OCI-LY7 (cell line): ENCODE measurements at places on chromosomes 3 and 15.

- no peak for DNase-seq
Measured at GRCh38 chr3:152047465-152047864, 174.0 kb downstream of the SUCNR1 start.

GRCh38 chr3:173599673-173600072 lies 202.1 kb downstream of the NLGN1 start:
- DNase-seq: no peak

DNA sequence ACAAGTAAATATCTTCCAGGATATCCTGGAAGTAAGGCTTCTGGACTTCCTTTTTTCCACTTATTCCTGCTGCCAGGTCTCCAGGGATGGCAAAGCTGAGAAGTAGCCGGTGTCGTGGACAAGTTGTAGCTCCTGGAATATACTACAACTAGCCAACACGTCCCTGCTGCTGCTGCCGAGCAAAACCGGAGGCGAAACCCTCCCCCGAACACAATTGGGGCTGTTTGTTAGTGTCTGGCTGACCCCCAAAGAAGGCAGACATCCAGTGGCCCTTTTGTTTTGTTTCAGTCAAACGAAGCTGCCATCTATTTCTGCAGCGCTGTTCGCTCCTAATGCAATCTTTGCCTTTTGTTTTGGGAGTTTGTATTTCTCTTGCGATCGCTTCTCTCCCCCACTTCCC lies 45.3 kb upstream of the EIF5A2 start:
- DNase-seq: no peak

- DNase-seq: peak; percentile 52
Measured at GRCh38 chr15:40279437-40280141, 3.3 kb downstream of the ANKRD63 start.

DNA sequence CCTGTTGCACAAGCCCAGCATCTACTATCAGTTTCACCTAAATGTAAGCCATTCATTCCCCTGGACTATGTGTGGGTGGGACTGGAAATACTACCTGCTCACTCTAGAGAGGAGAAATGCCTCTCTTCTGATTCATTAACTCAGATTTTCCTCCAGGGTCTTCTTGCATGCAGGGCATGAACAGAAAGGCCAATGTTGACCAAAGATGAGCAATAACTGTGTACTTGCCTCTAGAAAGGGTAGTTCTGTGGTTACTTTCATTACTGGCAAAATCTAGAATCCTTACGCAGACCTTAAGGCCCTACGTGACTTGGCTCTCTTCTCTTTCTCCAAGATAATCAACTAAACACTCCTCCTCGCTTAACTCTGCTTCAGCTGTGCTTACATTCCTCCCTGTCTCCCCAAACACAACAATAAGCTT lies 81.4 kb upstream of the PSMD6 start:
- no peak for DNase-seq

- DNase-seq: no peak
Measured at GRCh38 chr15:83585601-83586335, 68.2 kb upstream of the ADAMTSL3 start.

GRCh38 chr3:112351823-112352222 lies 18.9 kb downstream of the CD200 start:
- DNase-seq: no peak

GRCh38 chr3:142366434-142366833 lies 81.4 kb downstream of the XRN1 start:
- peak; percentile 25 for DNase-seq

DNA sequence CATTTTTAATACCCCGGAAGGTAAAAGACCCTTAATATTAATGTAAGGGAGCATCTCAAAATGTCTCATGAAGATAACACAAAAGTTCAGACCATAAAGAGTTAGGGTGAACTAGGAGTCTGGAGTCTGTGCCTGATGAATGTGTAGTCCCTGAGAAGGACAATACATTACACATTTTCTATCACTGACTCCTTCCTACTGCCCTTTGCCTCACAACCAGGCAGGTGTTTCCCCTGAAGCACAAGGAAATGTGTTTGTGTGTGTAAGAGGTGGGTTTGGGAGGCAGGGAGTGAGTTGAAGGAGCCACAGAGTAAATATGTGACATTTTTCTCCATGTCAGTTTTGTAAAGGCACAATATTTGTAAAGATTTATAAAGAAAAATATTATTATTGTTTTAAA lies 59.1 kb downstream of the SSR3 start:
- DNase-seq: no peak

- DNase-seq: peak; percentile 74
Measured at GRCh38 chr15:100922192-100923040, 3.3 kb downstream of the LRRK1 start.

GRCh38 chr15:99438691-99439523 lies 126.9 kb upstream of the MEF2A start:
- DNase-seq: no peak

- peak; percentile 78 for DNase-seq
Measured at GRCh38 chr3:56988458-56989168, 71.9 kb upstream of the SPATA12 start.

DNA sequence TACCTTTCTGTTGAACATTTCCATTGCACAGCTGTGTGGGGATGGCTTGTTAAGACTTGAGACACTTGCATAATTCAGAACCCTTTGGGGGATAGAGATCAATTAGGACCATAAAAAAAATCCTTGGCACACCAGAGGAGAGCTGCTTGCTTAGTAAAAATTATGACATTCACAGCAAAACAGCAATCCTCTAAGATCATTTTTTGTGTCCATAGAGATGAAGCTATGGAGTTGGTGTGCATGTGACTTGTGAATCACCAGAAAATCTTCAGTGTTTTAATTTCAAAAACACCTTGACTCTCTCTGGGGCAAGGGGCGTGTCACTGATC lies 7.7 kb downstream of the COL8A1 start:
- no peak for DNase-seq

DNA sequence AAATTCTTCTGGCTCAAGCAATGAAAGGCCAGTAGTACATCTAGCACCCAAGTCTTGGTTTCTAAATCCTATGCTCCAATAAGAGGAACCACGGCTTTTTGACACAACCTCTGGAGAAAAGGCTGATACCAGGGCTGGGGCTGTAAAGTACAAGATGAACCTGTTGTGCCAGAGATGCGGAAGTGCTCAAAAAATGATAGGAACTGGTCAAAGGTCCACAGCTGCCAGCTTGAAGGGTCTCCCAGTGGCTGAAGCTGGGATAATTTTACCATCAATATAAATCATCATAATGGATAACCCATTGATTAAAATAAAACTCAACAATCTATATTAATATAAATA lies 558 bp upstream of the NCEH1 start:
- DNase-seq: peak; percentile 62

DNA sequence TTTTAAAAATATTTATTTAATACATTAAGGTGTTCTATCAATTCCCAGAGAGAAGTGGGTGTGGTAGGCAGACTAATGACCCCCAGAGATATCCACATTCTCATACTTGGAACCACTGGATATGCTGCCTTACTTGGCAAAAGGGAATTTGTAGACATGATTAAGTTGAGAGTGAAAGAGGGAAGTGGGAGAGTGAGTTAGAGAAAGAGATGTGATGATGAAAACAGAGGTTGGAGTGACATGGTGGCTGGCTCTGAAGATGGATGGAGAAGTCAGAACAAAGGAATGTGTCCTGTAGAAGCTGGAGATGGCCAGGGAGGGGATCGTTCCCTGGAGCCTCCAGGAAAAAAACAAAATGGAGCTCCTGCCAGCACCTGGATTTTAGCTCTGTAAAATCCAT lies 32.0 kb downstream of the TNFAIP8L3 start:
- no peak for DNase-seq

GRCh38 chr15:52180196-52180835 lies 10.9 kb downstream of the GNB5 start:
- peak; percentile 71 for DNase-seq

DNA sequence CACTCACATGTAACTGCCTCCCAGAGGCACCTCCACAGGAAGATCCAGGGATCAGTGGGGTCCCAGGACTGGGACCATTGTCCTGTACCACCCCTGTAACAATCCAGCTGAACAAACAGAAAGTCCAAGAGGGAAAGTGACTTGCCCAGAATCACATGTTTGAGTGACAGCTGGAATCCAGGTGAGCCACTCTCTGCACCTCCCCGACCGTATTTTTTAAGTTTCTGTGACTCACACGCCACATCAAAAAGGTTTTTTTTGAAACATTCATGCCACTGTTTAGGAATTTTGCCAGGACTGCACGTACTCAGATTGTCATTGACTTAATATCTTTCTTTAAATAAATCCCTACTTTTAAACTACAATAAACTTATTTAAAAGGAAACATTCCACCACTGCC lies 9.8 kb upstream of the SLC6A1 start:
- DNase-seq: no peak

GRCh38 chr15:43277901-43278300 lies 11.2 kb upstream of the TGM5 start:
- no peak for DNase-seq

GRCh38 chr15:56371495-56372147 lies 6.4 kb downstream of the TEX9 start:
- DNase-seq: peak; percentile 78

DNA sequence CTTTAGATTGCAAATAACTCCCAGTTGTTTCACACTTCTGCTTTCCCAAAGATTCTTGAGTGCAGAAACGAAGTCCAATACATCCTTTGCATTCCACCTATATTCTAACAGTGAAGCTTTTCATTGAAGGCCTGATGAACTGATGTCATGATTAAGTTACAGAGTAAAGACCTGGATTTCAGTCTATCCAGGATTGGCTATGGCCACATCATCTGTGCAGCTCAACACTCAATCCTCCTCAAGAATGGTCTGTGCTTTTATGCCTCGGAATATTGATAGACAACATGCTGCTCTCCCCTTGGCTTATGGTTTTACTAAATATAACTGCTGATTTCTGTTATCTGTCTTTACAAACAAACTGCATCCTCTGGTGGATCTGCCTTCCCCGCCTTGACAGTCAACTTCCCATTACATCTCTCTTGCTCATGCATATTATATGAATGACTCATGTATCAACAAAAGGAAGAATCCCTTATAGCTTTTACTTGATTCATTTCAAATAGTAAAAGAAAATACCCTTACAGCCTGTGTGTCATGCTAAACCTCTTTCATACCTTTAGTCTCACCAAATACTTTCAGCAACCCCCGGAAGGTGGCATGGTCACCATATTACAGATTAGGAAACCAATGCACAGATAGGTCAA lies 59.5 kb downstream of the SCN11A start:
- DNase-seq: no peak

DNA sequence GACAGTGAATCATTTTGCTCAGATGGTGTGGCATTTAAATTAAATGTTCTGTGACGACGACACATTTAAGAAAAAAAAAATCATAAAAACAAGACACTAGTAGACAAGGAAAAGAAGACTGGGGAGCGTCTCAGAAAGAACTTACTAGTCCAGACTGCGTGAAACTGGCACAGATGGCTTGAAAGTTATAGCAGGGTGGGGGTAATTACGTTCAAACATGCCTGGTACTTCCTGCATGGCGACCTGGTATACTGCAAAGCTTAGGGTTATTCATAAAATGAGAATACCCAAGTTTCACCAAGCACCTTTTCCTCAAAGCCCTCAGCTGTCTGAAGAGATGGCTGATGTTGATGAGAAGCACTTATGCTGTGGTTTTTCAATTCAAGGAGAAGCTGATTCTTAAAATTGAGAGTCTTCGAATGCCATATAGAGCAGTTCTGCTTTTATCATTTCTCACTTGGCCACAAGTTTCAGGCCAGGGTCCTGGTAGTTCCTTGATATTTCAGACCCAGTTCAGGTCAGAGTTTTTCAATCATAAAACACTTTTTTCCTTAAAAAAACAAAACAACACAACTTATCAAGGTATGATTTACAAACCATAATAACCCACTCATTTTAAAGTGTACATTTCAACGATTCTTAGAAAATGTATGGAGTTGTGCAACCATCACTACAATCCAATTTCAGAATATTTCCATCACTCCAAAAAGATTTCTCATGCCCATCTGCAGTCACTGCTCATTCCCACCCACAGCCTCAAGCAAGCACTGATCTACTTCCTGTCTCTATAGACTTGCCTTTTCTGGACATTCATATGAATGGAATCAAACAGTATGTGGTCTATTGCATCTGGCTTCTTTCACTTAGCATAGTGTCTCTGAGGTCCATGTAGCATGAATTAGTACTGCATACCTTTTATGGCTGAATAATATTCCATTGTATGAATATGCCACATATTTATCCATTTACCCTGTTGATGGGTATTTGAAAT lies 24.7 kb downstream of the PCOLCE2 start:
- no peak for DNase-seq

DNA sequence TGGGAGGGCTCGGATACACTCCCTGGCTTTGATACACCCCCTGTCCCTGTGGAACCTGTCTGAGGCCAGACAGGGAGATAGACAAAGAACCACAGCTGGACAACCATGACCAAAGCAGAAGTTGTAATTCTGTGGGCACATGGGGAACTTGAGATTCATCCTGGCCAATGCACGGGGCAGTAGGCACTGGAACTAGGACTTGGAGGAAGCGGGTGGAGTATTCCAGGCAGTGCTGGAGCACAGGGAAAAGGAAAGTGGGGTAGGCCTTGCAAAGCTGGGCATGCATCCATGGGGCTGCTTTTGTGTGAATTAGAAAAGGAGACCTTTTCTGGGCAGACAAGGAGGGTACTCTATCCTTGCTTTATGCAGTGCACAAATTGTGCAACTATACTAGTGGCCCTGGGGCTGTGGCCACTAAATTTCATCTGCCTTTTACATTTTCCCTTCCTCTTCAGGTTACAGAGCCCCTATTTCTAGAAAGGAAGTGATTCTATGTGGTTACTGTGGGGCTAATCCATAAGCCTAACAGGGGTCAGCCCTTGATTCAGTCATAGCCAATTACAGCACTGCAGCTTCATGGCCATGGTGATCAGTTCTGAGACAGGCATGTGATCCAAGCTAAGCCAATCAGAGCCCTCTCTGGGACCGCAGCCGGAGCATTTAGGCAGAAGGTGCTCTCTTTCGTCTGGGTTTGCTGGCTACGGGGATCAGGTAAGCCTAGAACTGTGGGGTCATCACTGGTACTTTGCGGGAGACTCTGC lies 21.0 kb downstream of the CRABP1 start:
- DNase-seq: no peak

- no peak for DNase-seq
Measured at GRCh38 chr3:159482241-159482993, 506.2 kb upstream of the IL12A start.

DNA sequence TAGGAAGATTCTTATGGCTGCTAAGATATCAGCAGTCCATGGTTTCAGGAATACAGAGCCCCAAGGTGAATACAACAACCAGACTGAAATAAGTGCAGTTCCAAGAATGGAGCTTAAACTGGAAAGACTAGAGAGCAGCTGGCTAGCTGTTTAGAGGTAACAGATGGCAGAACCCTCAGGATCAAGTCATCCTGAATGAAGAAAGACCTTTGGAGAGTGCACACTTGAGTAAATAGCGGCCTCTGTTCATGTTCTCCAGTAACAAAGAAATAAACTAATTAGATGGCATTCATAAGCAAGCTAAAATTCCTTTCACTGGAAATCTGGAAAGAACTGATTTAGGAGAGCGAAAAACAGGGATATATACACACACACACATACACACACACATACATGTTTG lies 968.4 kb downstream of the FHIT start:
- DNase-seq: no peak

GRCh38 chr3:187465503-187465902 lies 97.3 kb downstream of the RTP4 start:
- no peak for DNase-seq

GRCh38 chr3:98596541-98597500 lies 3.4 kb upstream of the CPOX start:
- DNase-seq: peak; percentile 67

- no peak for DNase-seq
Measured at GRCh38 chr3:39917065-39917773, 107.8 kb downstream of the MYRIP start.

- no peak for DNase-seq
Measured at GRCh38 chr3:34646911-34647460, 848.6 kb downstream of the PDCD6IP start.
